ENCODE measurements at places on chromosomes 4 and X. TPM values are rescaled to one million over a fixed set of nuclear protein-coding genes. Genes with fewer than 3 reads are reported as not detected.

Gene AREG
- 46.2 TPM for total RNA-seq

Gene SATL1
- total RNA-seq = not detected

Gene NLGN3
- 1.0 TPM for total RNA-seq

Gene KANTR
- total RNA-seq = 29.8 TPM

Gene CPE
- total RNA-seq = 129 TPM

Gene BCORL1
- 5.0 TPM for total RNA-seq

Gene GAGE13
- not detected for total RNA-seq

Gene NR3C2
- total RNA-seq = 39.5 TPM

Gene GAB3
- total RNA-seq = 8.5 TPM

Gene TMEM271
- total RNA-seq = not detected

Gene CYTL1
- total RNA-seq = 1.9 TPM

Gene SLITRK4
- 2.5 TPM for total RNA-seq

Gene ENPP6
- 0.33 TPM for total RNA-seq

Gene ALB
- total RNA-seq = 0.66 TPM

Gene BDH2
- 78.1 TPM for total RNA-seq

Gene FABP2
- total RNA-seq = not detected

Gene SLC2A9
- total RNA-seq = 10.7 TPM

Gene MFAP3L
- total RNA-seq = 87.4 TPM

Gene PAK3
- 1.9 TPM for total RNA-seq

Gene FAM9C
- total RNA-seq = not detected

Gene CHRDL1
- 396 TPM for total RNA-seq

Gene GRK4
- total RNA-seq = 3.8 TPM

Gene CT45A1
- total RNA-seq = not detected

Gene SCD5
- 9.8 TPM for total RNA-seq

Gene STEEP1
- 27.2 TPM for total RNA-seq

Gene POF1B
- 19.5 TPM for total RNA-seq

Gene ZNF827
- total RNA-seq = 21.1 TPM

Gene SSX4B
- not detected for total RNA-seq

Gene ATOH1
- total RNA-seq = not detected

Gene OPRPN
- 1.0 TPM for total RNA-seq

Gene PDCL2
- not detected for total RNA-seq

Gene S100P
- 0.98 TPM for total RNA-seq

Gene ARAP2
- total RNA-seq = 71.4 TPM

Gene OTC
- total RNA-seq = 1.4 TPM

Gene GSX2
- total RNA-seq = not detected

Gene CYP2U1
- total RNA-seq = 10.2 TPM

Gene GLRA3
- total RNA-seq = 0.16 TPM

Gene MAGEA12
- total RNA-seq = not detected

Gene TMPRSS11B
- not detected for total RNA-seq

Gene DMD
- 57.0 TPM for total RNA-seq

Gene ARMCX1
- 36.9 TPM for total RNA-seq

Gene BST1
- total RNA-seq = 6.4 TPM

Gene OCIAD2
- 9.2 TPM for total RNA-seq

Gene UGT2B7
- 2.5 TPM for total RNA-seq

Gene PPBP
- 2.0 TPM for total RNA-seq

Gene DRD5
- total RNA-seq = not detected

Gene CPZ
- total RNA-seq = 7.5 TPM

Gene DACH2
- total RNA-seq = 0.29 TPM

Gene SLC38A5
- total RNA-seq = 3.8 TPM

Gene FTHL17
- total RNA-seq = not detected

Gene MSX1
- total RNA-seq = 5.4 TPM

Gene BTK
- 3.9 TPM for total RNA-seq

Gene IL3RA
- 2.9 TPM for total RNA-seq

Gene ADRA2C
- total RNA-seq = 6.9 TPM

Gene PHEX
- 5.6 TPM for total RNA-seq

Gene TCEAL9
- 47.4 TPM for total RNA-seq

Gene VSIG1
- not detected for total RNA-seq

Gene CT45A10
- total RNA-seq = not detected

All from breast epithelium (tissue), 4 donors.